Stimulated activated CD4-positive, alpha-beta T cell treated with anti-CD3 and anti-CD28 coated beads, Interleukin-12 subunit alpha, Interleukin-12 subunit beta, amount 100 ng/mL, for 4 hours (primary cell): ENCODE measurements at places on chromosomes 13 and 19.
A peak's percentile ranks its signal among the peaks of the same experiment; 100 is the strongest.

- no peak for DNase-seq
These were observed 9.1 kb upstream of the SHISA7 start for GRCh38 chr19:55451965-55452748.

- DNase-seq = no peak
These were observed 20.5 kb downstream of the PAK4 start for GRCh38 chr19:39146091-39146490.

- no peak for DNase-seq
These were observed 86.6 kb downstream of the STK24 start for GRCh38 chr13:98490195-98490836.

DNA sequence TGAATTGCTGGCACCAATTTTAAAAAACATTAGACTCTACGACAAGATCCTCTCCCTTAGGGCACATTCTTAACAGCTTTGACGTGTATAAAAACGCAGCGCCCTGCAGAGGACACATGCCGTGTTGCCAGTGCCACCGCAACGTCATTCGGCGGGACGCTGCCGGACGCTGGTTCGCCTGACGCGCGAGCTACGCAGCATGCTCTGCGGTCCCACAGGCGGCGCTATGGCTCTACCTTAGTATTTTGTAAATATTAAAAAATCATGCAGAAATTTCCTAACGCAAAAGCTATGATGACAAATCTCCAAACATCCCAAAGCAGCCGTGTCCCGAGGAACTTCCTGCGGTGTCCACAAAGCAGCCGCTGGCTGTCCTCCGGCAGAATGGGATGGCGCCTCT, 4.2 kb upstream of the ADPRHL1 start:
- no peak for DNase-seq

GRCh38 chr13:95624020-95624419, 20.5 kb downstream of the DZIP1 start:
- DNase-seq = no peak

DNA sequence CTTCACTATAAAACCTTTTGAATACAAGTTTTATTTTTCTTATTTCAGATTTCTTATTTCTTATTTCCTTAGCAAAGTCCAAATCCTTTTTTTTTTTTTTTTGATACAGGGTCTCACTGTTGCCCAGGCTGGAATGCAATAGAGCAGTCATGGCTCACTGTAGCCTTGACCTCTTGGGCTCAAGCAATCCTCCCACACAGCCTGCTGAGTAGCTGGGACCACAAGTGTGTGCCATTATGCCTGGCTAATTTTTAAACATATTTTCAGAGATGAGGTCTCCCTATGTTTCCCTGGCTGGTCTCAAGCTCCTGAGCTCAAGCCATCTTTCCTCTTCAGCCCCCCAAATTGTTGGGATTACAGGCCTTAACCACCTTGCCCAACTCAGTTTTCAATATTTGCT, 334.3 kb downstream of the DLEU7 start:
- DNase-seq = no peak

DNA sequence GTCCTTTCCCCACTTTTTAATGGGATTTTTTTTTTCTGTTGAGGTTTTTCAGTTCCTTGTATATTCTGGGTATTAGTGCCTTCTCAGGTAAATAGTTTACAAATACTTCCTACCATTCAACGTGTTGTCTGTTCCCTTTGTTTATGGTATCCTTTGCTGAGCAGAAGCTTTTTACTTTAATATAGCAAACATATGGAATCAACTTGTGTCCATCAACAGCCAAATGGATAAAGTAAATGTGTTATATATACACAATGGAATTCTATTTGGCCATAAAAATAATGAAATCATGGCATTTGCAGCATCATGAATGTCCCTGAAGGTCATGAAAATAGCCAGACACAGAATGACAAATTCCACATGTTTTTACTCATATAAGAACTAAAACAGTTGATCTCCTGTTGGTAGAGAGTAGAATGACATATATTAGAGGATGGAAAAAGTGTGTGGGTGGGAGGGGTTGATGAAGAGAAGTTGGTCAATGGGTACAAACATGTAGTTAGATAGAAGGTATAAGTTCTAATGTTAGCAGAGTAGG, 500.8 kb downstream of the SLITRK6 start:
- DNase-seq = no peak

GRCh38 chr19:31770223-31770622, 421.0 kb upstream of the TSHZ3 start:
- DNase-seq = no peak

GRCh38 chr13:105442949-105443699, 1092.3 kb downstream of the EFNB2 start:
- no peak for DNase-seq

- peak; percentile 44 for DNase-seq
These were observed 40.8 kb upstream of the ISYNA1 start for GRCh38 chr19:18478545-18479311.

DNA sequence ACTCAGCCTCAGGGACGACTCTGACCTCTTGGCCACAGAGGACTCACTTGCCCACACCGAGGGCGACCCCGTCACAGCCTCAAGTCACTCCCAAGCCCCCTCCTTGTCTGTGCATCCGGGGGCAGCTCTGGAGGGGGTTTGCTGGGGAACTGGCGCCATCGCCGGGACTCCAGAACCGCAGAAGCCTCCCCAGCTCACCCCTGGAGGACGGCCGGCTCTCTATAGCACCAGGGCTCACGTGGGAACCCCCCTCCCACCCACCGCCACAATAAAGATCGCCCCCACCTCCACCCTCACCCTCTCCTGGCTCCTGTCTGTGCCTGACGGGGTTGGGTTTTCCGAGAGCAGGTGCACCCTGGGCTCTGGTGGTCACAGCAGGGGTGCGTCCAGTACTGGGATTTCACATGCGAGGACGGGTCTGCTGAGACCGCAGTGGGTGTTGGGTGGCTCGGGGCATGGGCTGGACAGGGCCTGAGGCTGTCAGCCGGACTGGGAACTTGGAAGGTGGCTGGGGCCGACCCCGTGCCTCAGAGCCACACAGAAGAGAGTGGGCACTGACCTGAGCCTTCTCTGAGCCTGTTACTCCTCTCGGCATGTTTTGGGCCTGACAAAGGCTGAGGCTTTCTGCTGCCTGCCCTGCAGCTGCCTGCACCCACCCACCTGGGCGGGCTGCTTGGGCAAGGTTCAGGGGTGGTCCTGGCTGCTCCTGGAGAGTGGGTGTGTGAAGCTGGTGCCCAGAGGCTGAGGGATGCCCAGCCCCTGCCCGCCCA, 6.3 kb upstream of the HCN2 start:
- DNase-seq = no peak
